IMR-90 (cell line): ENCODE measurements at places on chromosomes 2 and 18. TPM values are rescaled to one million over a fixed set of nuclear protein-coding genes. Genes with fewer than 3 reads are reported as not detected.

DNA sequence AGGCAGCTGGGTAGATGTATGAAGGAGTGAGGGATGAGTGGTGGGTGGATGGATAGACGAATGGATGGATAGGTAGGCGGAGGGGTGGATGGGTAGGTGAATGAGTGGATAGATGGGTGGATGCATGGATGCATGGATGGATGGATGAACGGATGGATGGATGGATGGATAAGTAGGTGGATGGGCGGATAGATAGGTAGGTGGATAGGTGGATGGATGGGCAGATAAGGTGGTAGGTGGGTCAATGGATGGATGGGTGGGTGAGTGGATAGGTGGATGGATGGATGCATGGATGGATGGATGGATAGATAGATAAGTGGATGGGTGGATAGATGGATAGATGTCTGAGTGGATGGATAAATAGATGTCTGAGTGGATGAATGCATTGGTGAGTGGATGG lies 30.1 kb downstream of the MLPH start:
- no peak for DNase-seq

Gene ZNF512
- 17.0 and 25.8 TPM in 2 replicates for polyA plus RNA-seq

GRCh38 chr18:12742453-12742852 lies 39.6 kb downstream of the PSMG2 start:
- DNase-seq, result peak; percentile 87

- DNase-seq, result no peak
Measured at GRCh38 chr2:69612200-69612599, 31.3 kb downstream of the AAK1 start.

Gene SCYGR4
- not detected in 2 replicates for polyA plus RNA-seq

GRCh38 chr2:96102596-96103186 lies 13.7 kb downstream of the ADRA2B start:
- no peak for DNase-seq

GRCh38 chr18:43396266-43396665 lies 119.0 kb upstream of the SYT4 start:
- DNase-seq, result no peak

Gene DSC2
- polyA plus RNA-seq, result not detected in 2 replicates

Gene IL1B
- polyA plus RNA-seq, result 3.2 and 4.4 TPM in 2 replicates

- peak; percentile 22 for DNase-seq
Measured at GRCh38 chr2:29841386-29842004, 79.9 kb downstream of the ALK start.

DNA sequence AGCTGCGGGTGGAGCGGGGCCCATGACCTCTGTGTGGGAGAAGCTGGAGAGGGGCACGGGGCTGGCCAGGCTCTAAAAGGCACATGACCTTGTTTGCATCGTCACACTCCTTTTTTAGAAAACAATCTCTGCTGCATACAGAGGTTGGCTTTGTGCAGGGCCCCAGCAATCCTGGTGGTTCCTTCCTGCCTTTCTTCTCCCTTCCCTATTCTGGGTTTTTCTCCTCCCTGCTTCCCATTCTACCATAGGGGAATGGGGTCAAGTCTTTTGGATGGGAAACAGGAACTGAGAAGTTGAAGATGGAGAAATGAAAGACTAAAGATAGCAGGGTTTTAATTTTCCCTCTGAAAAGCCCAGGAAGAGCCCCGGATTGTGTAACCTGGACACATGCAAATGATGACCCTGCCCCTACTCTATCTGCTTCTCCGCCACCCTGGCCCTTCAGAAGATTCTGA lies 53.9 kb downstream of the ASAP2 start:
- no peak for DNase-seq

DNA sequence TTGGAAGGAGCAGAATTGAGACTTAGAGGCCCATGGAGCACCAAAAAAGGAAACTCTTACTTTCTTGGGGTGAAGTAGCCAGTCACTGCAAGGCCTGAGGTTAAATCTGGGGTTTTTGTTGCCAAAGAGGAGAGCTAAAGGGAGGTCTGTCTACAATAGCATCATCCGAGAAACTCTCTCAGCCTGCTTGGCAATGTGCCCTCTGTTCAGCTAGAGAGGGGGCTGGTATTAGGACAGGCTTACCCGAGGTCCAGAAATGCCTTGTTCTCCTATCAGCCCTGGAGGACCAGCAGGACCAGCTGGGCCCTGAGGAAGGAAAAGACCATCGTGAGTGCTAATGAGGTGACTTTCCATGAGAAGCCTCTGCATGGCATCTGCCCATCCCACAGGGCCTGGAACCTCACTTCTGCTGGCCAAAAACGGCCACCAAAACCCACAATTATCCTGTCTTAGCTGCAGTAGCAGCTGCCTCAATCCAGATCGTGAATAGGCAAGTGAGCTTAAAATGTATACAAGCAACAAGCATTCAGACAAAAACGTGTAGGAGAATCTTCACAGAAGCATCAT lies 61.6 kb downstream of the COL6A3 start:
- no peak for DNase-seq

DNA sequence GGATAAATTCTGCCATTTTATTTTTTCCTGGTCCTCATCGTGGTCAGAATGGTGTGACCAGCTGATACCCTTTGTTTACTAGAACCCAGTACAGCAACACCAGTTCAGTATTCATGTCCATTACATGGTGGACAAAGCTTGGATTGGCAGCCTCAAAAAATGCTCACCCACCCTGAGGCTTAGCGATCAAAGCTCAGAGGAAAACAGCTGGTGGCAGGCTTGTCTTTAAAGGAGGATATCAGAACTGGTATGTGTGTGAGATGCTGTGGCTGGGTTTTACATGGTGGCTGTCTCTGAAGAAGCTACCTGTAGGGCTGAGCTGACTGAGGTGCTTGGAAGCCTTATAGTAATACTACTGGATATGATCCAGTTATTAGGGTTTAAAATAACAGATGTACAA lies 471.1 kb upstream of the MEX3C start:
- no peak for DNase-seq

GRCh38 chr2:86072271-86072858 lies 33.3 kb downstream of the POLR1A start:
- no peak for DNase-seq

DNA sequence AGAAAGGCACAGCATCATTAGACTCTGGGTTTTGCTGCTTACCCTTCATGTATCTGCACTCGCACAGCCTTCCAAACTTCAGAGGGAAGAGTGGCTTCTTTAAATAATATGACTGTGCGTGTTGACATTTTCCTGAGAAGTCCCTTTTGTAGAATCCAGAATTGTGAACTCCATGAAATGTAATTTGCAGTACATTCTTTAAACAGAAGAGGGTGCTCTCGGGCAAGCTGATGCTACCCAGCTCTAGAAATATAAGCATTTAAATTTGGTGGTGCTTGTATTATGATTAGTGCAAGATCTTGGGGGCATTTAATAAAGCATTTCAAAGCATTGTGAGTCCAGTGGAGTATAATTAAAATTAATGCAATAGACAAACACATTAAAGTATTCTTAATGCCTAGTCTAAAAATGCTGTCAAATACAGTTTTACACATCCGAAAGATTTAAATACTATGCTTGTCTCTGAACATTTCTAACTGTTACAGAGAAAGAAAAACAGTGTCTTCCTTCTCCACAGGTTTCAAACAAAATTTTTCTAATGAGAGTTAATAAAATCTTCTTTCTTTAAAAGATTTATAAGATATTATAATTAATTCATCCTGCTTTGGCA lies 17.3 kb upstream of the GTF2A1L start:
- DNase-seq, result peak; percentile 67

GRCh38 chr2:10575609-10576280 lies 114.0 kb downstream of the NOL10 start:
- peak; percentile 95 for DNase-seq

DNA sequence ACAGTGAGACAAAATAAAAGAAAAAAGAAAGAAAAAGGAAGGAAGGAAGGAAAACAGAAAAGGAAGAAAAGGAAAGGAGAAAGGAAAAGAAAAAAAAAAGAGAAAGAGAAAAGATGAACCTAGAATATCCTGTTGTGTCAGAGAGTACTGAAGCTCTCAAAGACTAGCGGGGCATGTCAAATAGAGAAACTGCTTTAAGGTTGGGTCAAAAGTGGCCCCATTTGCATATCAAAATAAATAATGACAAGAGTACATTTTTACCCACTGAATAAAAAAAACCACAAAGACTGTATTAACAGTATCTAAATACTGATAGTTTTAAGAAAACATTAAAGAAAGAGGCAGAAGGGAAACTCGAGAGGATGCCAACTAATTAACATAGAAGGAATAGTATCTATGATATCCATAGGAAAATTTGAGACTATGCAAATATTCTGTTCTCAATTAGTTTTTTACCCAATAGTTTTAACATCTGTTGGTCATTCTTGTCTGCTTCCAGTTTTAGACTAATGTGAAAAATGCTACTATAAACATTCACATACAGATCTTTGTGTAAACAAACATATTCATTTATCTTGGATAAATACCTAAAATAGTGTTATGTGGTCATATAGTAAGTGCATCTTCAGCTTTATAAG lies 53.2 kb downstream of the SFXN5 start:
- peak; percentile 57 for DNase-seq

DNA sequence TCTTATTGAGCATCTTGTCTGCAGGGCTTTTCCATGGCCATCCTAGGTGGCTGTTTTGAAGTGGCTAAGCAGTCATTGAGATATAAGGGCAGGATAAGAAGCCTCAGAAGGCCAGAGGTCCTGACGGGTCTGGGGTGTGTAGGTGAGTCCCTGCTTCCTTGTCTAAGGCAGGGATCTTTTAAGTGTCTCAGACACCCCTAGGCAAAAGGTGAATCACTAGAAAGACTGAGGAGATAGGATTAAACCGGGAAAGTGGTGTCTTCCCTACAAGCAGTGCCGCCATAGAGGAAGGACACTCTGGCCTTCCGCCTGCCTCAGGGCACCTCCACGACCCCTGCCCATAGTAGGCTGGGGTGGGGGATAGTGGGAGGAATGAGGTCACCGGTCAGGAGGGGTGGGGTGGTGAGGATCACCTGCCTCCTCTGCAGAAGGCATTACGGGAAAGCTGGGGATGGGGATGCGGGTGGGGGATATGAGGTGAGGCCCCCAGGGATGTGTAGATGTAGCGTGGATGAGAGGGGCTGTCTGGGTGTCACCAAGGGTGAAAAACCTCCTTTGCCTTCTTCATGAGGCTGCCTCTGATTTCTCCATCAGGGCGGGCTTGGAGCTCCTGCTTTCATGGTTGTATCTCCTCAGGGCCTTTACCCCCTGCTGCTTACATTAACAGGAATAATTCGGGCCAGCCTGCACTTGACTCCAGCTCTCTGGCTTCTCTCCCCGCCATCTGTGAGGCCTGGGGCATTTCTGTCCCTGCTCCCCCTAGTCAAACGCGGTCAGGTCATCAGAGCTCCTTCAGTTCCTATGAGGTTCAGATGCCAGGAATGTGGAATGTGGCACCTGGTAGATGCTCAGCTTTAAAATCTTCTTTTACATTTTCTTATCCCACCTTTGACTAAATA lies 244.0 kb downstream of the DYSF start:
- DNase-seq, result no peak

Gene ASAP2
- 25.0 and 28.1 TPM in 2 replicates for polyA plus RNA-seq
